Mesothelial cell of epicardium (in vitro differentiated cells): ENCODE measurements at places on chromosomes 11 and 22.

DNA sequence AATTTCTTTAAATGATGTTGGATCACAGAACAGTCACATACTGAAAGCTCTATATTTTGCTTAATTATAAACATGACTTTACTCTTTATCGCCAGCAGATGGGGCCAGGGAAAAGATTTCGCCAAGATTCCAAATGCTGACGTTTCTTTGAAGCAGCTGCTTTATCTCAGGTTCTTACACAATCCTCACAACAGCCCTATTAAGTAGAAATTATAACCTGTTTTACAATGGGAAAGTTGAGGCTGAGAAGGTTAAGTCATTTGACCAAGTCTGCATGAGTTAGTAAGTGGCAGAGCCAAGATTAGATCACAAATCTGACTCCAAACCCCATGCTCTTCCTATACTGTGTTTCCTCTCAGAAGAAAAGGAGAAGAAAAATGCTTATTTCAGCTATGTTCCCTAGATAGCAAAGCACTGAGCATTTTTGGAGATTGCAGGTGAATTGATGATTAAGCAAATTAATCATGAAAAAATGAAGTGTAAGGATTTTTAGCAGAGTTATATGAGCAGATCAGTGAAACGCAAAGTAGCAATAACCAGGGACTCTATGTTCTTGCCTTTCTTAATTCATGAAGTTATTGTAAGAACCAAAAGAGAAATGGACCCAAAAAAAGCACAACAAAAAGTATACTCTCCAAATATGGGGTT lies 79.0 kb downstream of the AASDHPPT start:
- no peak for DNase-seq

DNA sequence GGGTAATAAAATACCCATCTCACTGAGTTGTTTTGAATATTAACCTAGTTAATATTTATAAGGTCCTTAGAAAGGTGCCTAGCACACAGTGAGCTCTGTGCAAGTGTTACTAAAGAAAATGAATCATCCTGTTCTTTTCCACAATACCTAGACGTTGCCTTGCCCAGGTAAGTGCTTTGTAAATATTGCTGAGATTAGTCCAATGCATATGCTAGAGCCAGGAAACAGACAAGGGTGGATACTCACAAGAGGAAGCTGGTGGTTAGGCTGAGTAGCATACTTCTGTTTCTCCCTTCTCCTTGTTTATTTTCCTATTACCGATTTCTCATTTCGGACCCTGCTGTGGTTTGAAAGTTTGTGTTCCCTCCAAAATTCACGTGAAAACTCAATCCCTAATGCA lies 58.1 kb upstream of the BARX2 start:
- DNase-seq = no peak

GRCh38 chr11:130037058-130037457 lies 32.6 kb upstream of the APLP2 start:
- no peak for DNase-seq

GRCh38 chr11:12110714-12111548 lies 541 bp downstream of the MICAL2 start:
- no peak for DNase-seq

DNA sequence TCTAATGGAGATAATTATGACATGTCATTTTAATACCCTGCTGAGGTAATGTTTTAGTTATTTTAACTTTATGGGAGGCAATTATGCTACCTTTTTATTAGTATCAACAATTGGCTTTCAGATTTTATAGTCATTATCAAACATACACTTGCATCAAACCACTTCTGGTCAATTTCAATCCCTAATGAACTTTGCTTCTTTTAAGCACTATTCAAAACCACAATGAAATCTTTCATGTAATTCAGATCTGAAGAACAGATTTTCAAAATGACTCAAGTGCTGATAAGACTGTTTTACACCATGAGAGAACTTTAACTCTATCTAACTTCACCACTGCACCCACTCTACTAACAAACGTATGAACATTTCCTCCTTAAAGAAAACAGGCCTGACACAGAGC lies 25.9 kb upstream of the CCDC34 start:
- no peak for DNase-seq

DNA sequence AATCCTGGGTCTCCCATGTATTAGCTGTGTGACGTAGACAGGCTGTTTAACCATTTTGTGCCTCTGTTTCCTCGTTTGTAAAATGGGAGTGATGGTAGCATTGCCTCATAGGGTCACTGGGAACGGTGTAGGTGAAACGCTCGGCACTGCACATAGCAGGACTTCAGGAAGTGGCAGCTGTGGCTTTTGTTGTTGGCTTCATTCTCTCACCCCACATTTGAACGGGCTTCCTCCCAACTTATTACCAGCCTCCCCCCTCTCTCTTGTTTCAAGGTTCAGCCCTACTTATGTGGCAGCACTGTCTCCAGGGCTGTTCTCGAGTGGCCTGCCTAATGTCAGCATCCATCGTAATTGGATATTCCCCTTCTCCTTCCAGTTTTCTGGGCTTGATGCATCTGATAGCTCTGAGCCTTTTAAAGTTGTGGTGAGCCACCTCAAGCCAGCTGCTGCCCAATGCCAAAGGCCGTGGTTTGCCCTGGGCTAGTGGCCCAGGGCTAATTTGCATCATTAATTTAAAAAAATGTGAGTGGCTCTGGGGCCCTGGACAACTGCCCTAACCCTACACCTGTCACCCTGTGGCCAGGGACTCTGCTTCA lies 217.8 kb upstream of the TBCEL start:
- no peak for DNase-seq

- DNase-seq = no peak
Measured at GRCh38 chr11:95922099-95922498, 1.8 kb downstream of the MTMR2 start.

DNA sequence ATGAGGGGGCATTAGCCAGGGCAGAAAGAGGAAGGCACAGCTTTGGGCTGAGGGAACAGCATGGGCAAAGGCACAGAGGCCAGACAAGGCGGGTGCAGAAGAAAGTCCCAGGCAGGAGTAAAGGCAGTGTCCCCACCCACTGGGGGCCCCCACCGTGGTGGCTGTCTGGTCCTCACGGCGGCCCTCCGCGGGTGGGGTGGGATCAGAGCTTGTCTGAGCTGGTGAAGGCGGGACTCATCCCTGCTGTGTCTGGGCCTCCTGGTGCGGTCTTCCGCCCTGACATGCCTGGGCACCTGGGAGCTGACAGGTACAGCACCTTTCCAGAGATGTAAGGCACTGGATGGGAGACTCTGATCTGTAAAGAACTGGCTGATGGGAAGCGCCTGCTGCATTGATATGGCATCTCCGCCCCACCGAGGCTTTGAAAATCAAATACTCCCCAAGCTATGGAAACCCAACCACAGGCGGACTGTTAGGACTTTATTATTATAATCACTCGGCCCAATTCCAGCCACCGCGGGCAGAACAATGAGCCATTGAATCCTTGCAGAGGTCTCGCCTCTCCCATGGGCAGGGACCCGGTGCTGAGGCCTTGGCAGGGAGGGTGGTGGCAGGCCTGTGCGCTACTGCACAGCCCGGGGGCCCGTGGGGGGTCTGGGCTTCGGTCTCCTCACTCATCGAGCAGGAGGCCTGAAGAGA lies 14.2 kb upstream of the GNB1L start:
- peak; percentile 20 for DNase-seq

- DNase-seq = peak; percentile 41
Measured at GRCh38 chr11:8810540-8811301, 100.3 kb upstream of the AKIP1 start.

DNA sequence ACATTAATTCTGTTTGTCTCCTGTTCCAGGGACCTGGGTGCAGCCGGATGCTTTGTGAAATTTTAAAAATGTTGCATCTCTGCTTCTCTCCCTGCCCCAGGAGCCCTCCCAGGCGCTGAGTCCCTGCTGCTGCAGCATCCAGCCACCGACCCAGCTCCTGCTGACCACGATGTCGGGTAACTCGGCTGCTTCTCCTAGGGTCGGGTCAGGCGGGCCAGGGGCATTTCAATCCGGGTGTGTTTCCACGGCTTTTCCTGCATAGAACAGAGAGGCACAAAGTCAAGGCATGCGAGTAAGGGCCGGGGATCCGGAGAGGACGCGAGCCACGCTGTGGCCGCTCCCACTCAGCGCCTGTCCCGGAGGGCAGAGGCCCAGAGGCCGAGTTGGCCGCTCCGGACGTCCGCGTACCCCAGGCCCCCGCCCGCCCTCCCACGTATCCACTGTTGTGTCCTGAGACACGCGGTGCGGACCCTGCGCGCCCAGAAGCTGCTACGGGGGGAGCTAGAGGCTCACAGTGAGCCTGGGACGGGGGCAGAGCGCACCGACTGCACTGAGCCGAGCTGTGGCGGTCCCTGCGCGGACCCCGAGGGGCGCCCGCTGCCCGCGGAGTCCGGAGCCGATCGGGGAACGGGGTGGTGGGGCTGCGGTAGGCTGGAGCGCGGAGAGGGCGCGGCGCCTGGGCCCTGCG lies at the start of gene POU2AF3:
Gene POU2AF3 (plus strand): TSS at position 134 of the 688 bp plus-strand sequence. CDS start 36 bp downstream, at position 170.
- peak; percentile 31 for DNase-seq

DNA sequence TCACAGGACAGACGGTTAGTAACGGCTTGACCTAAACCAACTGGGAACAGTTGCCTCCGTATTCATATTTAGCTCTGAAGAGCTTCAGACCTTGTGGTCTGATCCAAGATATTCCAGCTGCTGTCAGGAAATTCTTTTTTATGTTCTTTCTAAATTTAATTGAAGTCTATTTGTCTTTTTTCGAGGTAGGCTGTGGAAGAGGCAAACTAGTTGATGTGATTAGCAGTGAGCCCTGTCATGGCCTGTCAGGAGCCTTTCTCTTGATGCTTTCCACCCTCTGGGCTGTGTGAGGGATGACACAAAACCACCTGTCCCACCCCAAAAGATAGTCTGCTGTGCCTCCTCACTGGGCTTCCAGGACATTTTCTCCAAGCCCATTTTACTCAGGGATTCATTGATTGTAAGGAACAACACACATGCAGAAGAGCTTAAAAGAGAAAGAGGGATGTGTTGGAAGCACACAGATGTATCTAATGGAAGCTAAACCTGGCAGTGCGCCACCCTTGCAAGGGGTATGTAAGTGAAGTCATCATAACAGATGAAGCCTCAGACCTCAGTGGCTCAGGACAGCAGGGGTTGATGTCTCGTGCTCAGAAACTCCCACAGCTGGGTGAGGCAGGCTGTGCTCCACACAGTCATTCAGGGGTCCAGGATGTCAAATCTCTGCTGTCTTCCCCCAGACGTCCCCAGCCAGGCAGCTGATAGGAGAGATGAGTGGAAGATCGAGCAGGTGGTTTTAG lies 170.0 kb downstream of the NCAM1 start:
- DNase-seq = no peak

- no peak for DNase-seq
Measured at GRCh38 chr11:24661331-24661730, 164.5 kb downstream of the LUZP2 start.
